ENCODE measurements at places on chromosomes 3 and 15.

- DNase-seq: no peak
Observed at GRCh38 chr3:39232859-39233258, 40.5 kb upstream of the XIRP1 start.

- no peak for DNase-seq
Observed at GRCh38 chr3:48697952-48698351, 12.2 kb upstream of the NCKIPSD start.

- DNase-seq: no peak
Observed at GRCh38 chr15:90820481-90820880, 47.9 kb upstream of the FURIN start.

DNA sequence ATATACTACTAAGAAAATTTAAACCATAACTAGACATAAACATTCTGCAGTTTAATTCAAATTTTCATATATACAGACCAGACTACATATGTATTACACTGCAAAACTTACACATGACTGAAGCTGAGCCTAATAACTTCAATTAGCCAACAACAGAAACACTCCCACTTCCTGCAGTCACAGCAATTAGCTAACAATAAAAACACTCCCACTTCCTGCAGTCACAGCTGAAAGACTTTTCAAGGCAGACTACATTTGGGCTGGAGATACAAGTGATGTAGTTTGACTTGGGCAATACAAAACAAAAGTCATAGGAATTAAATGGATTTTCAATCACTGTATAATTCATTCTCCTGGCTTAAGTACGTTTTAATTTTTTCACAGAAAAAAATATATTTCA, 10.3 kb downstream of the TM2D3 start:
- peak; percentile 42 for DNase-seq

GRCh38 chr3:176590722-176591121, 606.6 kb downstream of the TBL1XR1 start:
- no peak for DNase-seq

GRCh38 chr15:65081758-65082157, 5.2 kb downstream of the KBTBD13 start:
- no peak for DNase-seq

- DNase-seq: no peak
Observed at GRCh38 chr3:10988001-10988665, 4.4 kb upstream of the SLC6A1 start.

- no peak for DNase-seq
Observed at GRCh38 chr3:100108464-100109079, 5.7 kb downstream of the FILIP1L start.

DNA sequence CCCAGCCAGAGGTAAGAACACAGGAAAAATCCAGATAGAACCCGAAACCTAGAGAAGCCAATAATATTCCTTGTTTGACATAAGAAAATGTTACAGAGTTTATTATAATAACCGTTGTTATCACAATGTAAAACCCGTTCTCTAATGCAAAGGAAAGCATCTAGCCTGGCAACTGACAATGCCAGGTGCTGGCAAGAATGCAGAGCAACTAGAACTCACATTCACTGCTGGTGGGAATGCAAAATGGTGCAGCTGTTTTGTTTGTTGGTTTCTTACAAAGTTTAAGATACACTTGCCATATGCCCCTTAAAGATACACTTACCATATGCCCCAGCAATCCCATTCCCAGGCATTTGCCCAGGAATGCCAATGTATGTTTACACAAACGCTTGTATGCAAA, 23.4 kb downstream of the VPS39 start:
- DNase-seq: no peak

- DNase-seq: no peak
Observed at GRCh38 chr3:47741925-47742324, 39.8 kb downstream of the SMARCC1 start.

GRCh38 chr3:184914628-184915027, 102.7 kb downstream of the VPS8 start:
- DNase-seq: no peak

GRCh38 chr15:53811530-53811929, 52.1 kb upstream of the WDR72 start:
- DNase-seq: peak; percentile 69

GRCh38 chr3:126533506-126533905, 9.6 kb downstream of the CHST13 start:
- DNase-seq: no peak

DNA sequence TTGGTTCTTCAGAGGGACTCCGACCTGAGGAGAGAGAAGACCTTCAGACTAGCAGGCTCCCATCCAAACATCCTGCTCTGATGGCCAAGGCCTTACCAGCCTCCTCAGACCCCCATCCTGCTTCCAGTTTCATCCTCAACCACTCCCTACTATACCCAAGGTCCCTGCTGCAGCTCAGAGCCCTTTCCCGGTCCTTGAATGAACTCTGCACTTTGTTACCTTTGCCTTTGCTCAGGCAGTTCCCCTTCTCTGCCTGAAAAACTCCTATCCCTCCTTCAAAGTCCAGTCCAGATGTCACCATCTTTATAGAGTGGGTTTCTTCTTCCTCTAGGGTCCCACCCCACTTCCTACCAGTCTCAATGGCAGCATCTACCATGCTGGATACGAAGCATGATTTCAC, 13.1 kb downstream of the EFCAB12 start:
- DNase-seq: no peak

DNA sequence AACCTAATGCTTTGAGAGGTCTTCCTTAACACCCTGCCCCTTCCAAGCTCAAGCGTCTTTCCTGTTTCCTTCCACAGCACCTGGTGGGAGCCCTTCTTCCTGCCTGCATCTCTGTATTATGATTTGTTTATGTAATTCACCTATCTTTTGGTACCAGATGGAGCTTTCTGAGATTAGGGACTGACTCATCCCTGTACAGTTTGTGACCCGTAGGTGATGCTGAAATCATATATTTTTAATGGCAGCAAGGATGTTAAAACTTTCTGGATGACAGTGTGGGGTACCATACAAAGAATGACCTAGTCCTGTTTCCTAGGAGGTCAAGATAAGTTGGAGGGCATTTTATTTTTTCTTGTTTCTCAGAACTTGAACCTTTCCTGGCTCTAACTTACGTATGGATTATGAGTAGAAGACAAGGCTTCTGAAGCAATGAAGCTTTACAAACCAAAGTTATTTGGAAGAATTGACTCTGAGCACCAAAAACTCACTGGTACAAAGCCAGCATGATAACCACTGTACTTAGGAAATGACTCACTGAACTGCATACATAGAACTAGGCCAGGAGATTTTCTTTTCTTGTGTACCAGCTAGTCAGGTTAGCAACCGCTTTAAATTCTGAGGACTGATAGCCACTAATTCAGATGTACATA, 46.6 kb downstream of the HHLA2 start:
- DNase-seq: no peak

DNA sequence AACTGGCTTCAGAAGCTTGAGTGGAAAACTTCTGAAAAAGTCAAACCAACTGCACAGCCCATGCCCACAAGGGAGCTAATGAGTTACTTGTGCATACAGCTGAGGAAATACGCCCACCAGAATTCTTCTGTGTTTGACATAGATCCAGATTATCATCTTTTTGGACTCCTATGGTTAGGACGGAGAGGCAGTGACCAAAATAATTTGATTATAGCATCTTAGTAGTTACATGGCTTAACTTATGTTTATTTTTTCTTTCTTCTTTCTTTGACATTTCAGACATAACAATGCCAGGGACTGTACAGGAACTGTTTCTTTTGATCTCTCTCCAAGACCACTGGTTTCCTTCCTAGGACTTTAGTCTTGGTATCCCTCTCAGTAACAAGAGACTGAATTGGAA, 246.1 kb upstream of the RASGRP1 start:
- DNase-seq: no peak
